ENCODE measurements at places on chromosomes 12 and 14.

DNA sequence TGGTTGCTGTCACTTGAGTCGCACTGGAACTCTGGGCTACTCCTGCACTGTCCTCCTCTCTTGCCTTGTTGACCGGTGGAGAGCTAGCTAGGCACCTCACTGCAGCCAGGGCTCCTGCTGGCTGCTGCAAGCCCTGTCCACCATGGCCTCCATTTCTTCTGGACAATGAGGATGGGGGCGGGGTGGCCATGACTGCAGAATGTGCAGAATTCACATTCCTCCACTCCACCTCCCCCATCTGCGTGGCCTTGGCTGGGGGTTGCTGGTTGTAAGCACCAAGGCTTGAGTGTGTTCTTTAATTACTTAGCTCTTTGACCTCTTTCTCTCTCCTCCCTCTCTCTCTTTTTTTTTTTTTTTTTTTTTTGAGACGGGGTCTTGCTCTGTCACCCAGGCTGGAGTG lies 248.5 kb downstream of the PCNX1 start:
- DNase-seq = no peak

- DNase-seq = no peak
Measured at GRCh38 chr12:132366341-132366861, 37.0 kb upstream of the GALNT9 start.

GRCh38 chr12:1911598-1912575 lies 6.6 kb downstream of the CACNA2D4 start:
- DNase-seq = no peak

DNA sequence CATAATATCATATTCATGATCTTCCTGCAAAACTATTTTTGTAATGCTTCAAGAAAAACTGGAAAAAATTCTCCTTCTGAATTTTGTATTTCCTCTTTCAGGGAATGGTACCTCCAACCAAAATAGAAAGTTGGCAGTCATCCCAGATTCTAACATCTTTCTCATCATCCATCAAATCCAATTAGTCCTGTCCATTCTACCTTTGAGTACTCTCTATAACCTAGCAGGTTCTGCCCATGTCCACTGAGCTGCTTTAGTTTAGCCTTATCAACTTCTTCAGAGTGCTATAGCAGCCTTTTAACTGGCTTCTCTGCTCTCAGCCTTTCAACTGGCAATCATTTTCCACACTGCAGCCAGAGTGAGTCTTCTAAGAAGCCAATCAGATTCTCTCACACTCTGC lies 236.2 kb downstream of the AKAP6 start:
- no peak for DNase-seq

- DNase-seq = no peak
Measured at GRCh38 chr12:77745624-77746023, 85.1 kb upstream of the NAV3 start.

DNA sequence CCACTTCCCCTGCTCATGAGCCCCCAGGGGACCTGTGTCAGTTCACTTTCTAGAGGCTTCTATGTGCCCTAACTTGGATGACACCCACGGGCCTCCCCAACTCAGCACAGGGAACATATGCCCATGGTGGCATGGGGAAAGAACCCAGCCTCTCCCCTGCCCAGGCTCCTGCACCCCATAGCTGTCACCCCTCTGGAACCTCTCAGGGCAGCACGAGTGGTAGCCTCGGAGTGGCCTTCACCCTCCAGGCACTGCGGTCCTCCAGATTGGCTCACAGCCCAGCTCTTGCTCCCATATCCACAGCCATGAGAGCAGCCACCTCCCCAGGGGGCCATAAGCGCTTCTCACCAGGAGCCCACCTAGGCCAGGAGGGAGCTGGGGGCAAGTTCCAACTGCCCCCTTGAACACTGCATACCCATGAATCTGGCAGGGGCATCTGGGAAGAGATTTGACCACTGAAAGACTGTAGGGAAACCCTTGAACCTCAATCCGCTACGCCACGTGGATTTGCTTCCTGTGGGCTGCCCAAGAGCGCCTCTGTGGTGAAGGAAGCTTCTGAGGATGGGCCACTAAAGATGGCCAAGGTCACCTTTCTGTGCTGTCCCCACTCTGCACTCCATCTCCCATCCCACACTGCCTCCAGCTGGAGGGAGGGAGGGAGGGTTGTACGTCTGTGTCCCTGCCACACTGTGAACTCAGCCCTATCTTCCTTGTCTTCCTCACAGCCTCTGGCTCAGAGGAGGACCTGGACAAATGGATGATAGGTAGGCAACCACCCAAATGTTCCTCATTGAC lies 11.9 kb downstream of the PLD4 start:
- DNase-seq = no peak

DNA sequence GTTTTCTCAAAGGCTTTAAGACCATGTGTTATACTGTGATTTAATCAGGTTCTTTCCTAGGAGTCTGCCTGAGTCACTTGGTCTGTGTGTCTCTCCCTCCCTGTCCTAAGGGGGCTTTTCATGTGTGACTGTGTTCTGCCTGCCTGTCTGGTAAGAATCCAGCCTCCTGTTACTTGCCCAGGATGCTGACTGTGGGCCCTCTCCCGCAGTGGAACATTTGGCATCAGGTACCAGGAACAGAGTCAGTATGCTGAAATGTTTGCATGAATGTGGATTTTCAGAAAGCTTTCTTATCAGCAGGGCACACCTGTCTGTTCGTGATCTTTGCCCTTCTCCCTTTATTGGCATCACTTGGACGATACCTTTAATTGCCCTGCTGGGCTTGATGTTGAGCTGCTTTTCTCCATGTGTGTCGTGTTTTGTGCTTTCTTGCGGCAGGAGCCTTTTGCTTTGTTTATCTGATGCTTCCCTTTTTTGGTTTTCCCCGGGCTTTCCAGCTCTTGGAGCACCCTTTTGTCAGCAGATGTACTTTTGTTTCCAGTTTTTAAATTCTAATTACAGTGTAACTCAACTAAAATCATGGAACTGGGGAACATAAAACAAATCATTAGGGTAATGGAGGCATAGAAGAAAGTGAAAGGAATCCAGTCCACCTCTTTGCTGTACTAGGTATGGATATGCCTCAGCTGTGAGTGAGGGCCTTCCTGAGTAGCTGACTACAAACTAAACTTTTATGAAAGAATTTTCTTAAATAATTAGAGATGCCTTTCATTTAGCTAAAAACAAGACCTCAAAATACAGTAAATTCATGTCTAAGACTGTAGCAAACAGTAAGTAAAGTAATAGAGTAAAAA lies 72.5 kb downstream of the TRAF3 start:
- DNase-seq = no peak

DNA sequence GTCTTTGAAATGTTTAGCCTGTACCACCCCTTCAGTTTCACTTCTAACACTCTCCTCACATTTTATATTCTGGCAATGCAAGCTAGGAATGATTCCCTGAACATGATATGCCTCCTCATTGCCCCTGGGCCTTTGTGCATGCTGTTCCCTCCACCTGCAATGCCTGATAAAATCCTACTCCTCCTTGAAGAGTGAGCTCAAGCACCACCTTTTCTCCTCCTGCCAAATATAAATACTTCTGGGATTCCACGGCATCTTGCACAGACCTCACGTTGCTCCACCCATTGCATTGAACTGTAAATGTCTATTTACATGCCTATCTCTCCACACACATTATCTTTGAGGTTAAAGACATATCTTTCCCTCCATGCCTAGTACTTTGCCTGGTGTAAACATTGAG lies 21.1 kb downstream of the NKX2-1 start:
- no peak for DNase-seq

DNA sequence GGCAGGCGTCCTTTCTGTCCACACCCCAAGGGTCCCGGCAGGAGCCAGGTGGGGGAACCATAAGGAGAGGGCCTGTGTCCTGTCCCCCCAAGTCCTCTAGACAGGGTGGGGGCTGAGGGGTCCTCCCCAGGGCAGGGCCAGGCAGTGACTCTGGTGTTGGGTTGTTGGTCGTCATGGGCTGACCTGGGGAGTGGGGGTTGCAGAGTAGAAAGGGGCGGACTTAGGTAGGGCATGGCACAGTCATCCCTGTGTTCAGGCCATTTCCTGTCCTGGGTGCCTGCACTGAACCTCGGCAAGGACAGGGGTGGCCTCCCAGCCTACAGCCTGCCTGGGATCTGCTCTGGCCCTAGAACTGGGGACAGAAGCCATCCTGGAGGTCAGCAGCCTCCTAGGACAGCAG lies 356.2 kb downstream of the TMEM121 start:
- DNase-seq = no peak

DNA sequence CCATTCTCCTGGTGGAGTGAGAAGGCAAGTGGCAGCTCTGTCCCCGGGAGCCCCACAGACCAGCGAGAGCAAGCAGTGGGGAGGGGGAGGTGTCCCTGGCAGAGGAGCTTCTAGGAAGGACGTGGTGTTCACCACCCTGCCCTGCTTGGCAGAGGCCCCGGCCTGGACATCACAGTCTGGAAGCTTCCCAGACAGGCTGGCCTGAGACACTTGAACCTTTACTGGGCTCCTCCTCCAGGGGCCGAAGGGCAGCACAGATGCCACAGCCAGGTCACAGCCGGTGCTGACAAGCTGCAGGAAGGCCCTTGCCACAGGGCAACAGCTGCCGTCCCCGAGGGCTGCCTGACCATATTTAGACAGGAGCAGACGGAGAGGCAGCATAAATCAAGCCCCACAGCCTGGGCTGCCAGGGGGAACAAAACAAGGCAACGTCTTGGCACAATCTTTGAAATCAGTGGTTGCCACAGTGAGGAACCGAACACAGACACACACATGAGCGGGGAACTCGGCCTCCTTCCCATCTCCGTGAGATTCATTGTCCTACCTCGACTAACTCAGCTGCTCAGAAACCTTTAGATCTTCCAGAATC lies 28.5 kb downstream of the PRIMA1 start:
- no peak for DNase-seq

DNA sequence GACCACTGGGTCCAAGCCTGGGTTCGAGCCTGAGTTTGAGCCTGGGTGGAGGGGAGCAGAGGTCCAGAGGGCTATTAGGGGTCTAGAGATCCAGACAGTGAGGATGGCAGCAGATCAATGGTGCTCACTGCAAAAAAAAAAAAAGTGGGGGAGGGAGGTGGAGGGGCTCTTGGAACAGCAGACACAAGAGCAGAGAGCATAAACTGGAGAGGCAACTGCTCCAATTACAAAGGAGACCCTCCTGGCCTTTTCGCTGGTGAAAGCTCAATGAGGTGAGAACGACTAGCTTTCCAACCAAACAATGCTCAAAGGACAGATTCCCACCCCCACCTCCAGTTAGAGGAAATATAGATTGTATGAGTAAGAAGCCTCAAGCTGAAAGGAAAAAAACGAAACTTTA lies 124.2 kb upstream of the TSPAN8 start:
- DNase-seq = no peak

DNA sequence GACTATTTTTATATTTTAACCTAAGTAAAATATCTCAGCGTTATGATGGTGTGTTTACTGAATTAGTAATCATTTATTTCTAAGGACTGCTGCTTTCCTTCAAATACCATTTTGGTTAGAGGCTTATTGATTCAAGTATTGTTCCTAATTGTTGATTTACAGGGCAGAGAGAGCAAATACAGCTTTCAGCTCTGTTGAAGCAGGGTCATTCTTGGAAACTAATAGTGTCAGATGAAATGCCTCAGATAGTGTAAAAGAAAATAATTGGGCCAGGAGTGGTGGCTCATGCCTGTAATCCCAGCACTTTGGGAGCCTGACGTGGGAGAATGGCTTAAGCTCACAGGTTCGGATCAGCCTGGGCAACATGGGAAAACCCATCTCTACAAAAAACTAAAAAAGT lies 249.3 kb downstream of the FUT8 start:
- DNase-seq = no peak

- no peak for DNase-seq
Measured at GRCh38 chr14:68761391-68761790, 31.5 kb downstream of the ZFP36L1 start.

DNA sequence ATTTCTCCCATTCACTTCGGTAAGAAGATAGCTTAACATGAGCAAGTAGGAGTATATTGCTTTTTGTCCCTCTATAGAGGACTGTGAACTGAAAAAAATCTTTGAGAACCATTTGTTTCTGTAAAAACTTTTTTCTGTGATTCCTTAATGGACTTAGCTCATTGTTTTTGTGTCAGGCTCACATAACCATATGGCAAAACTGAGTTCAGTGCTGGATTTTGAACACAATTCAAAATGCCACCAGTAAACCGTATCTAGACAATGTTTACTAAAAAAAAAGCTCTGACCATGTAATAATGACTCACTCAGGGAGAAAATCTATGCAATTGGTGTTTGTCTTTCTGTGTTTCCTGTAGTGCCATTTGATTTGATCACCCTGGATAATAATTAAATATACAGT lies 5.2 kb downstream of the TRHDE start:
- DNase-seq = no peak

- DNase-seq = no peak
Measured at GRCh38 chr12:48875944-48876515, 10.4 kb upstream of the RND1 start.

DNA sequence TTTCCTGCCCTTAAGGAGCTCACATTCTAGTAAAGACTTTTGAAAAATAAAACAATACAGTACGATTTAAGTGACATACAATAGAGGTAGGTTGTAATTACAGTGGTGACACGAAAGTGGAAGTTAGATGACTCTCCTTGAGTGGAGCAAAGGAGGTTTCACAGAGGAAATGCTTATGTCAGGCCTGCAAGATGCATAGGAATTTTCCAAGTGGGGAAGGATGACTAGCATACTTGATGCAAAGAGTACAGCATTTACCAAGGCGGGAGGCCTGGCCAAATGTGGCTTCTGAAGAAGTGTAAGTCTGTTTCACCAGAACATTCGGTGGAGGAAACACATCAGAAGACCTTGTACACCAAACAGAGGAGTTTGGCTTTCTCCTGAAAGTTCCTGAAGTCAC lies 55.2 kb downstream of the ERO1A start:
- DNase-seq = no peak

- DNase-seq = no peak
Measured at GRCh38 chr14:53890611-53891101, 66.0 kb downstream of the BMP4 start.

GRCh38 chr12:1877169-1877878 lies 41.1 kb downstream of the CACNA2D4 start:
- DNase-seq = no peak

DNA sequence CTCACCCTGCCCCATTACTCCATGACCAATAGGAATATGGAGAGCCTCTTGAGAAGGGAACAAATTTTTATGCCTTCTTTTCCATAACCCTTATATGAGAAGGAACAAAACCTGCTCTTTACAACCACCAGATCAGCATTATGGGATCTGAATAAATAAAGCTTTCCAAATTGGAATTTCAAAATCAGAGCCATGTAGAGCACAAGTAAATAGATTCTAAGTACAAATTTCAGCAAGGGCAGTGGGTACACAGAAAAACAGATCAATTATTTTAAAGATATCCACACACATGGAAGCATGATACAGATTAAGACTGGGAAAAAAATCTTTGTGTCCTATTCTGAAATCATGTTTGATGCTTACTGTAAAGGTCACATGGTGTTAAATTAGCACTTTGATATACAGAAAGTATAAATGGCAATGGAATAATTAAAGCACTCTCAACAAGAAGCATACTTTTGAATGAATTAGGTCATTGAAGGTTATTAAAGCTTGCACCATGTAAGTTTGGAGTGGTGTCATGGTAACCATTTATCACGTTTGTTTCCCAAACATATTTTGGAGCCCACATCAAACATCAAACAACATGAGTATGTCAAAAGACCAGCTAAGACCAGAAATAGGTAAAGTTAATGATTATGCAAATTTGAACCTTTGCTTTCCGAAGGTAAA lies 75.9 kb upstream of the AVPR1A start:
- no peak for DNase-seq

Measured in fibroblast of skin of left biceps (primary cell).